ENCODE measurements at places on chromosomes 2 and 18.

DNA sequence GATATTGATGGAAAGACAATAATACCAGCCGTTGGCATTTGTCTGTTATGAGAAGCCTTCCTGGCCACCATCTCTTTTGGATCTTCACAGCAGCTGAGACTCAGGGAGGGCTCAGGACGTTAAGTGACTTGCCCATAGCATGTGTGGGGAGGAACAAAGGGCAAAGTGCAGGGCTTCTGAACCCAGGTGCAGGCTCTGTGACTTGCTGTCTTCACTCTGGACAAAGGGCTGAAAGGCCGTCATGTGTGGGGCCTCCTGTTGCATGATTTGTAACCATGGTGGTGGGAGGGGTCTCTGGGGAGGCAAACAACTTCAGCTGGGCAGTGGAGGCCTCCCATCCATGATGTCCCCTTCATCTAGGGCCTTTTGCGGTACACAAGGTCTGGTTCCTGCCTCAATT is 65.5 kb upstream of the SIX2 start:
- no peak for DNase-seq

DNA sequence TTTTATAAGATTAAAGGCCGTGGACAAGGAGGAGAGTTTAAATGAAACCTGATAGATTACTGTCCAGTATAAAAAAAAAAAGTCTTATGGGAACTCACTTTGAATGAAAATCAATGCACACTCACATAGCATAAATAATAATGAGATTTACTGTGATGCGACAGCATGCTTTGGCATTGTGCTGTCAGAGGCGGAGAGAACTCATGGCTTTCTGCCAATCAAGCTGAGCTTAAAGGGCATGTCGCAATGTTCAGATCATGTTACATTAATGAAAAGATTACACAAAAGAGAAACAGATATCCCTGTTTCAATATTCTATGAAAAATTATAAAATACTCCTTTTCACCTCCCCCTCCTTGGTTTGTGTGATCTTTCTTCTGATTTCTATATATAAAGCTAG is 310.8 kb downstream of the ERBB4 start:
- DNase-seq: no peak

GRCh38 chr2:71933467-71934319 is 214.0 kb downstream of the CYP26B1 start:
- DNase-seq: no peak

- DNase-seq: no peak
These were observed 40.1 kb downstream of the TMEM17 start for GRCh38 chr2:62465741-62466502.

All from stimulated activated CD4-positive, alpha-beta T cell treated with anti-CD3 and anti-CD28 coated beads, TNF-alpha, amount 100 ng/mL, for 4 hours (primary cell).